ENCODE measurements at places on chromosomes 5 and 9. TPM values are rescaled to one million over a fixed set of nuclear protein-coding genes. Genes with fewer than 3 reads are reported as not detected.

Gene MSANTD3
- total RNA-seq = 34.7 TPM

Gene SLC22A4
- total RNA-seq = 2.2 TPM

Gene TAF11L5
- not detected for total RNA-seq

Gene APBA1
- total RNA-seq = 18.4 TPM

Gene FRRS1L
- total RNA-seq = 14.4 TPM

Gene C9
- total RNA-seq = not detected

Gene MAP1B
- total RNA-seq = 60.8 TPM
